ENCODE measurements at places on chromosomes 12 and 14. TPM values are rescaled to one million over a fixed set of nuclear protein-coding genes. Genes with fewer than 3 reads are reported as not detected.
A peak's percentile ranks its signal among the peaks of the same experiment; 100 is the strongest.

The BICDL1 gene
- 190 TPM for total RNA-seq

DNA sequence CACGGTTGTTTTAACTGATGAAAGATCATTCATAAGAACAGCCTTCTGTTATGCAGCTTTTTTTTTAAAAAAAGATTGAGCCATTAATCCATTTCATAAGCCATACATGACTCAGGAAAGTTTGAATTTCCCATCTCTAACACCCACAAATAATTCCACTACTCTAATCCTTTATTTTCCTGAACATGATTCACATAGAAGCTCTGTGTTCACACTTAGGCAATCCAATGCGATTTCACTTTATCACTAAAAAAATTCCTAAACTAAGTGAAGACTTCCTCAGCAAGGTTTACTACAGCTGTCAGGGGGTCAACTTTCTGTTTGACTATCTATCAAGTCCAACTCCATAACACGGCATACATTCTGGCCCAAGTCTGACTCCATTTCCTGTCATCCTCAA is 25.9 kb downstream of the PKP2 start:
- no peak for DNase-seq

GRCh38 chr12:68967046-68967445 is 34.1 kb upstream of the CPM start:
- DNase-seq, result no peak

- DNase-seq, result no peak
These were observed 56.4 kb downstream of the PITPNM2 start for GRCh38 chr12:123094349-123095077.

GRCh38 chr12:3493043-3493858 is 2.2 kb downstream of the PRMT8 start:
- DNase-seq, result no peak

DNA sequence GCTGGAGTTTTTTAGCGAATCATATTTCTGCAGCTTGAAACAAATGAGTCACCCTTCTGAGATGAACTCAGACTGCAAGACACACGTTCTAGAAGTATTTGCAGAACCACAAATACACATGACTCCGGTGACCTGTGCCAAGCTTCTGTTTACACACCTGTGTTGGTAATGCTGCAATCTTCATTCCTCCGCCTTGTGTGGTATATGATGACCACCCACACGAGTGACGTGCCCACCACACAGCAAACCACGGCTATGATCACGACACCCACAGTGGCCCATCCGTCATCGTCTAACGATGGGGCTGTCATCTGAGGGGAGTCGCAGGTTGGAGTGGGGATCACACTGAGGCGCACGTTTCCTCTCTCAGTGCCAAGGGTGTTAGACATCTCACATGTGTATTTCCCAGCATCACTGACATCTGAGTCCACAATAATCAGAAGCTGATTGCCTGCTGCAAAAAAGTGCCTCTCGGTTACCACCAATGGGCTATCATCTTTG is 43.0 kb downstream of the LRIG3 start:
- DNase-seq, result no peak

DNA sequence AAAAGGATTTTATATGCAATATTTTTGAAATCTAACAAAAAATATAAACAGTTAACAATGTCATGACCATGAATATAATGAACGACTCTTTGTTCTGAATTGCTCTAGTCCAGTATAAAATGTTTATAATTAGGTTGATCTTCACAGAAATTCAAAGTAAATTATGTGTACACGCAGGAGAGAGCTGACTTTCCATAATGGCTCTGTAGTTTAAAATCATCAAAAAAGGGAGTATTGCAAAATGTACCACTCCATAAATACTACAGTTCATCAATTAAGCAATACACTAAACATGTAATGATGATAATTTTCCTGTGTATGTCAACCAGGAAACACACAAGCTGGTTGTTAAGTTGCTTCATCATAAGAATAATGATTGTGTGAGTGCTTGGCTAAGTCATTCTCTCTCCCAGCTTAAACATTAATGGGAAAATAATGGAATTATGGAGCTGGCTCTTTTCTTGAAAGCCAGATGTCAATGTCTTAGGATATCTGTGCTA is 189.5 kb upstream of the PLEKHG7 start:
- no peak for DNase-seq

DNA sequence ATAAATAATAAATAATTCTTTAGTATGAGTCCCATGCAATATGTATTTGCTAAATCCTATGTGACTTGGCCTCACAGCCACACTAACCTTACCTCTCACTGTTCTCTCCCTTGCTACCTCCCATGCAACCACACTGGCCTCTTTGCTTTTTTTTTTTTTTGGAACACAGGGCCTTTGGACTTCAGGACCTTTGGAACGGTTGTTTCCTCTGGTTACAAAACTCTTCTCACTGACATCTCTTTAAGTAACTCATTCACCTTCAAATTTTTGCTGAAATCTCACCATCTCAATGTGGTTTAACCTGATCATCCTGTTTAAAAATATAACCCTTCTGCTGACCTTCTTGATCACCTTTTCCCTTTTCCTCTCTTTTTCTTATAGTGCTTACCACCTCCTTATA is 194.0 kb downstream of the SSPN start:
- DNase-seq, result no peak

- DNase-seq, result no peak
These were observed 142.8 kb downstream of the PAWR start for GRCh38 chr12:79547735-79548609.

DNA sequence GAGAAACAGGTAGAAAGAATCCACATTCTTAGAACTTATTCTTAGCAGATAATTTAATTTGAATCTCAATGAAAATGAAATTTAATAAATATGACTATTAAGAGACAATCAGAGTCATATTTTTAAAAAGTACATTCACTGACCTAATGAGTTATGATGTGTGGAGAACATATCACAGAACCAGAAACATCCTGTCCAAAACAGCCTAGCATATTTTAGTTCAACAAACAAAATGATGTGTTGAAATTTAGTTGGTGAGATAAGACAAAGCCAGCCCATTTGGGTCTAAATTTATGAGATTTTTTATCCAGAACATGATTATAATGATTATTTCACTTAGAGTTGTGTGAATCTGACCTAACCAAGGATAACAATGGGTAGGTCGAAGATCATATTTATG is 25.8 kb downstream of the GABARAPL1 start:
- no peak for DNase-seq

GRCh38 chr12:117526757-117527478 is 165.5 kb upstream of the NOS1 start:
- no peak for DNase-seq

- no peak for DNase-seq
These were observed 86.5 kb downstream of the SRGAP1 start for GRCh38 chr12:63930971-63931370.

DNA sequence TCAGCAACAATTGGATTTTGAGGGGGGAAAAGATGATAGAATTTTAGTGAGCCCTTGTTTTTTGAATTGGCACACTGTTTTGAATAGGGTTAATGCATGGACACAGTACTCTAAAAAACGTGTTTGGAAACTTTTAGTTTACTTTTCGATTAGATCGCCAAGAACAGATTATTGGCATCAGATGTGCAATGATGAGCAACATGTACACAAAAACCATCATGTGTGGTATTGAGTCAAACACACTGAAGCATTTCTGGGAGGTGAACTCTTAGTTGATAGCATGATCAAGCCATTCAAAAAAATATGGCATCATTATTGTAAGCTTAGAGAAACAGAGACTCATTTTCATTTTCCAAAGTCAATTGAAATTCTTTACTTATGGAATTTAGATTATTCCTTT is 329.2 kb downstream of the ADAMTS20 start:
- DNase-seq, result no peak

The KRT73 gene
- total RNA-seq, result 5.2 TPM

GRCh38 chr14:31110872-31111271 is 84.7 kb upstream of the STRN3 start:
- no peak for DNase-seq

- DNase-seq, result no peak
These were observed 420.9 kb downstream of the PCNX1 start for GRCh38 chr14:71328183-71328582.

The KRT71 gene
- total RNA-seq, result 0.32 TPM

The CDC42BPB gene
- 114 TPM for total RNA-seq

The KRT72 gene
- total RNA-seq, result 0.42 TPM

GRCh38 chr14:59376686-59377085 is 88.5 kb downstream of the GPR135 start:
- DNase-seq, result no peak

The ZNF664 gene
- 26.8 TPM for total RNA-seq

- DNase-seq, result peak; percentile 26
These were observed at the start of gene FKBP11 for GRCh38 chr12:48925304-48926011. Gene FKBP11 (minus strand): TSS chr12:48925492. CDS start chr12:48925428, 64 bp downstream.

DNA sequence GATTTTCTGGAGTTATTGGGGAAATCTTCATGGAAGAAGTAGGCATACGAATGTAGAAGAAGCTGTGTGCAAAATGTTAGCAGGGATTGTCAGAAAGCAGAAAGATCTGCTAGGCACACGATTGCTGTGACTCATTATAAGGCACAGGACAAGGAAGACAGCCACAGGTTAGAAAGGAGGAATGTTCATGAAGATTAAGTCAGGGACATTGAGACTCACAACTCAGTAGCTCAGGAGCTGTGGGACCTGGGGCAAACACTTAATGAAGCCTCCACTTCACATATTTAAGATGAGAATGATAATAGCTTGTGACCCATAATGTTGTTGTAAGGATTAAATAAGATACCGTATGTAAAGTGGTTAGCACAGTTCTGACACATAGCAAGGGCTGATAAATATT is 26.6 kb upstream of the RTRAF start:
- no peak for DNase-seq

GRCh38 chr12:49698619-49699545 is 8.3 kb downstream of the FMNL3 start:
- no peak for DNase-seq

DNA sequence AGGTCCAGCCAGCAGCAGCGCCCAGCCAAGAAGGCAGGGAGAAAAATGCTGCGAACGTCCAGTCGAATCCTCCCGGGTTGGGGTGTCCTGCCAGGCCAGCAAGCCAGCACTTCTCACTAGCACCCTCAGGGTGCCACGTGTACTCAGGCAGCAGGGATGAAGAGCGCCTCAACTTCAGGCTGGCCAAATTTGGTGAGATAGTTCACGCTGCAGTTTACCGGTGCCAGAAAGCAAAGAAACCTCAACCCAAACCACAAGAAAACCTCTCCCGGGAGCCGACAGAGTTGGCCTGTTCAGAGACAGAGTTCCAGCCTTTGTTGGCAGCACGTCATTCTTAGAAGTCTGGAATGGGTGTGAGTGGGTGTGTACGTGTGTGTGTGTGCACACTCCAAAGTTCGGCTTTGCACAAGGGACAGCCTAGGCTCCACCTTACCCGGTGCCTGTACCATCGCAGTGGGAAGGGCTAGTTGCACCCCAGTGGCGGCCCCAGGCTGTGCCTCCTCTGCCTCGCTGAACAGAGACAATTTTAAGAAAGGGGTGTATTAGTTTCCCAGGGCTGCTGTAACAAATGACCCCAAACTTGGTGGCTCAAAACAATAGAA is 42.1 kb downstream of the ELK3 start:
- no peak for DNase-seq

The ALX1 gene
- total RNA-seq, result 1.4 TPM

- peak; percentile 50 for DNase-seq
These were observed 273.8 kb upstream of the SFSWAP start for GRCh38 chr12:131436922-131437705.

GRCh38 chr14:65745396-65746190 is 333.1 kb downstream of the FUT8 start:
- no peak for DNase-seq

- no peak for DNase-seq
These were observed 88.6 kb downstream of the RAD51B start for GRCh38 chr14:67908052-67908754.

The STRAP gene
- total RNA-seq, result 37.5 TPM

DNA sequence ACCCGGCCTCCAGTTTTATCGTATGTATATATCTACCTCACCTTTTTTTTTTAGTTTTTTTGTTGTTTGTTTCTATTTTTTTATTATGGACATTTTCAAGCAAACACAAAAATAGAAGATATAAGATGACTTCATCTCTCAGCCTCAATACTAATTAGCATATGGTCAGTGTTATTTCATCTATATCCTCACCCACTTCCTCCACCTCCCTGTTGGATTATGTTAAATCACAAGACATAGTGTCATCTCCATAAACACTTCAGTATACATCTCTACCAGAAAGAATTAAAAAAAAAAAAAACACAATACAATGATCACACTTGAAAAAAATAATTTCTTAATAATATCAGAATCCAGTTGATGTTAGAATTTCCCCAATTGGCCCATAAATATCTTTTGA is 34.9 kb downstream of the RAB35 start:
- DNase-seq, result no peak

GRCh38 chr12:2691345-2692071 is 103.3 kb upstream of the FKBP4 start:
- peak; percentile 69 for DNase-seq

DNA sequence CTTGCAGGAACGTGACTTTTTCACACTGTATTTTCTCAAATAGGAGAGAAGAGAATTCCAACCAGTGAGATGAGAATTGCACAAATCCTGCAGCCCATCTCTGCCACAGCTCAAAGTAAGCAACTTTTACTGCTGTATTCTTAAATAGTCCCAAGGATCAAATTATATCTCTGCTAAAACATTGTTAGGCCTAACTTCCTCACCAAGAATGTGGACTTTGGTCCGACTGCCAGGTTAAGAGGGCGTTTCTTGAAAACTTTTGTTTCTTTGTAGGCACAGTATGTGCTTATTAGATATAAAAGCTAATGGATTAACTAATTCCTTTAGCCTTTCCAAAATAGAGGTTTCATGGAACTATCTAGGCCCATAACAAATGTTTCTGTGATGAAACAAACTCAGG is 61.4 kb upstream of the IFNG-AS1 start:
- no peak for DNase-seq

DNA sequence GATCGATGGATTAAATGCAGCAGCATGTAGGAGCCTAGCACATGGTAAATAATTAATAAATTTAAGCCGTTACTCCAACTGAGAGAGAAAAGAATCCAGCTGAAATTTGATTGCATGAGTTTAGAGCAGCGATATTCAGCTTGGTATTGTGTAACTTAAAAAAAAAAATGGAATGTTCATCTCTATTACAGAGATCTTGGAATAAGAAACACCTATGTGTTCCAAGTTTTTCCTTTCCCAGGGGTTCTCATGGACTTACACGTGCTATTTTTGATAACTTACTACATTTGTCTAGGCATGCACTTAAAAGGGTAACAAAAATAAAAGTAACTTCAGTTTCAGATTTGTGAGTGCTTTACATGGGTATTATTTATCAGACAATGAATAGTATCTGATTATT is 122.8 kb downstream of the RASSF9 start:
- DNase-seq, result no peak

DNA sequence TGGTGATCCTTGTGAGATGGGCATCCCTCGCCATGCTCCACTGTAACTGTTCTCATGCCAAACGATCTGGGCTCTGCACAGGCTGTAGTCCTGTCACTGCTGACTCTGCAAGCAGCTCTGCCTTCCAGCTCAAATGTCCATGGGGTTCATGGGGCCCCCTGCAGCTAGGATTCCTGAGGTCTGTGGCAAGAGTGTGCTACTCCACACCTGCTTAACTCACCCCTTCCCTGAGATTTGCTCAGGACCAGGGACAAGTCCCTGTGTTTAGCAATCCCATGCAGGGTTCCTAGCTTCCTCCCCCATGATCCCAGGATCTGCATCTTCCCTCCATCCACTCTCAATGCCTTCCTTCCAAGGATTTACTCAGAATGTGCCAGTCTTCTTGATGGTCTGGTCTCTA is 241.0 kb downstream of the ASCL1 start:
- no peak for DNase-seq

Data from lower leg skin (tissue), 4 donors.